Common myeloid progenitor, CD34-positive (primary cell): ENCODE measurements at places on chromosomes 3 and 15.

DNA sequence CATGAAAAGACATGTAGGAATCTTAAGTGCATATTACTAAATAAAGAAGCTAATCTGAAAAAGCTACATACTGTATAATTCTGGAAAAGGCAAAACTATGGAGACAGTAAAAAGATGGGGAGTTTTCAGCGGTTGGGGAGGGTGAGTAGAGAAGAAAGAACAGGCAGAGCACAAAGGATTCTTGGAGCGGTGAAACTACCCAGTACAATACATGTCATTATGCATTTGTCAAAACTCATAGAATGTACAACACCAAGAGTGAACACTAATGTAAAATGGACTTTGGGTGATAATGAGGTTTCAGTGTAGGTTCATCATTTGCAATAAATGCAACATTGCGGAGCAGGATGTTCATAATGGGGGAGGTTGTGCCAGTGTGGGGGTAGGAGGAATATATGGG, 45.5 kb upstream of the CMSS1 start:
- DNase-seq: no peak

- no peak for DNase-seq
Observed at GRCh38 chr3:44175070-44175469, 66.6 kb upstream of the TOPAZ1 start.

- peak; percentile 95 for DNase-seq
Observed at GRCh38 chr3:45664578-45664977, 24.6 kb upstream of the SACM1L start.

DNA sequence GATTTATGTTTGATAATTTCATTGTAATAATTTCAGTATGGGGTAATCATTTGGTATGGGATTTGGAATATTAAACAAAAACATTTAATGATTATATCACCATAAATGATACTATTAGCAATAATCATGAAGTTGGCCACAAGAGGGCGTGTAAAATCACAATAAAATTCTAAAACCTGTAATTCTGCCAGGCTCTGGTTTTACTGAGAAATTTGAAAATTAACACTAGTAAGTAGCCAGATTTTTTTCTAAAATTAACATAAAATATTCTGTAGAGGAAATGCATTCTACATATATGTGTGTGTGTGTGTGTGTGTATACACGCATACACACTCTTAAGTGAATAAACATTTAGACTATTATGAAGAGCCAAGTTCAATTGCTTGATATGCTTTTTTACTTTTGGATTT, 40.5 kb downstream of the FEZF2 start:
- DNase-seq: peak; percentile 22

- DNase-seq: peak; percentile 80
Observed at GRCh38 chr3:105722943-105723556, 145.8 kb downstream of the CBLB start.

DNA sequence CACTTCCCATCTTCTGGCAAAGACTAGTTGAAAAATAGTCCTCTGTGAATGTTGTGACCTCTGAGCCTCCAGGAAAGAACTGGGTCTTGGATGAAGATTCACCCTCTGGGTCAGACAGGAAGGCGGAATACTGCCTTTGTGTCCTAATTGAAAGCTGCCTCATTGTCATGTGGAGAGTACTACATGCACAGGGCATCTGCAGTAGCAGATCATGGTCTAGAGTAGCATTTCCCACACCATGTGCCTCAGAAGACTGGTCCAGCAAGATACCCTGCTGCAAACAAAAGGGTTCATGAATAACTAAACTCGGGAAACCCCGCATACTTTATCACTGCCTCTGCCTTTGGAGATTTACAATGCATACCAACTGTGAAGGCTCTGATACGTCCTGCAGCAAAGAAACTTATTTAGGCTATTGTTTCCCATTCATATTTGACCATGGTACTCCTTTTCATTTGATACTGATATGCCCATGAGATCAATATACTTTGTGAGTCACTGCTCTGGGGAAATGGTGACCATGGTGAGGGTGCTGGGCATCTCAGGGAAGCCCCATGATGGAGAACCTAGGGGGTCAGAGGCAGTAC, 22.7 kb downstream of the IRAK2 start:
- no peak for DNase-seq

GRCh38 chr3:55094676-55095075, 166.8 kb upstream of the LRTM1 start:
- DNase-seq: no peak

GRCh38 chr3:15094187-15094875, 4.6 kb downstream of the RBSN start:
- DNase-seq: no peak

- peak; percentile 82 for DNase-seq
Observed at GRCh38 chr15:87874896-87875711, 381.4 kb downstream of the NTRK3 start.

GRCh38 chr15:45821390-45821789, 186.6 kb downstream of the SQOR start:
- DNase-seq: no peak

- DNase-seq: no peak
Observed at GRCh38 chr15:79433276-79433990, 1.3 kb downstream of the MINAR1 start.

- no peak for DNase-seq
Observed at GRCh38 chr3:31448035-31448881, 84.5 kb upstream of the STT3B start.

DNA sequence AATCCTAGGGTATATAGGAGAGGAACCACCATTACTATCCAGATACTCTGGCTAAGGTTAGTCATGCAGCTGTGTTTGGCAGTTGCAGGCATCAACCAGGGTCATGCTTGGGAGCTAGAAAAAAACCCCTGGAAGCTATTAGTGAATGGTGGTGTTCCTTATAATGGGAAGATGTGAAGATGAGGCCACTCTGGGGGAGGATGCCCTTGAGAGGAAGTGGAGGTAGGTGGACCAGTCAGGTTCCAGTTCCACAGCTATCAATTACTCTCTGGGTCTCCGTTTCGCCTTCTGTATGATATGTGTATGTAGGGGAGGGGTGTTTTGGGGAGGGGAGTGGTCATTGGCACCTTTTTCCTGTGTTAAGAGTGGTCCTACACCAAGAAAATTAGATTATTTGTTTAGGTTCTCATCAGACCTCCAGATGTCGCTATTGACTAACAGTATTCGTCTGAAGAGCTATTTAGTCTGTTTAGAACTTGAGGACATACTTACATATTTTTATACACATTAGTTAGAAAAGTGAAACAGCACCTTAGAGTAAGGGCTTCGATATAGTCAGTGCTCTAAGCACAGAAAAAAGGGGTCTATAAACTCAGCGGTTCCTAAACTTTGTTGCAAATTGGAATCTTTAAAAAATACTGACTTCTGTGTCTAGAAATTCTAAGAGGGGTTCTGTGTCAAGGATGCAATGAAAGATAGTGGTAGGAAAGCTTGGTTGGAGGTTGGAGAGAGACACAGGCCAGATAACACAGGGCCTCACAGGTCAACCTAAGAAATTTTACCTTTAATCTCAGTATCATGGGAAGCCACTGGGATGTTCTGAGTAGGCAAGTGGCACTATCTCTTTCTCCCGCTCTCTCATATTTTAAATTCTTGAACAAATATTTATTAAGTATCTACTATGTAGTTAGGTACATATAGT, 9.1 kb upstream of the HPS3 start:
- DNase-seq: peak; percentile 76

GRCh38 chr15:81776976-81777375, 268.8 kb downstream of the MEX3B start:
- DNase-seq: no peak

GRCh38 chr15:70060214-70060992, 37.3 kb downstream of the TLE3 start:
- DNase-seq: no peak

GRCh38 chr15:57873564-57874209, 167.2 kb downstream of the POLR2M start:
- no peak for DNase-seq

DNA sequence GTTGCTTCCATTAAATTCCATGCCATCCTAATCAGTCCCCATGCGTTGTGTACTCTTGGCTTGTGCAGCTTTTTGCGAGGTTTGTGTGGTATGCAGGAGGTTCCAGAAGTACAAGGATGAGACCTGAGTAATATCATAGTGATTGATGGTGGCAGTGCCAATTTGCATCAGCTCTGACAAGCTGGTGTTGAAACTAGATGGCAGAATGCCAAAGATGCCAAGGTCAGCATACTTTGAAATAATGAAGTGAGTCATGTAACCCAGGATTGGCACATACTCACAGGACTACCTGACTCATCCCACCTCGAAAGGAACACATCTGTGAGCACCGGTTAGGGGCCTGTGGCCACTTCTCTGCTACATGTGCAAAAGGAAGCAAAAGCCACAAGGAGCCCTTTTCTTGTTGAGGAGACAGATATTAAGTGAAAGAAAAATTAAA, 14.3 kb downstream of the KAT2B start:
- peak; percentile 98 for DNase-seq

DNA sequence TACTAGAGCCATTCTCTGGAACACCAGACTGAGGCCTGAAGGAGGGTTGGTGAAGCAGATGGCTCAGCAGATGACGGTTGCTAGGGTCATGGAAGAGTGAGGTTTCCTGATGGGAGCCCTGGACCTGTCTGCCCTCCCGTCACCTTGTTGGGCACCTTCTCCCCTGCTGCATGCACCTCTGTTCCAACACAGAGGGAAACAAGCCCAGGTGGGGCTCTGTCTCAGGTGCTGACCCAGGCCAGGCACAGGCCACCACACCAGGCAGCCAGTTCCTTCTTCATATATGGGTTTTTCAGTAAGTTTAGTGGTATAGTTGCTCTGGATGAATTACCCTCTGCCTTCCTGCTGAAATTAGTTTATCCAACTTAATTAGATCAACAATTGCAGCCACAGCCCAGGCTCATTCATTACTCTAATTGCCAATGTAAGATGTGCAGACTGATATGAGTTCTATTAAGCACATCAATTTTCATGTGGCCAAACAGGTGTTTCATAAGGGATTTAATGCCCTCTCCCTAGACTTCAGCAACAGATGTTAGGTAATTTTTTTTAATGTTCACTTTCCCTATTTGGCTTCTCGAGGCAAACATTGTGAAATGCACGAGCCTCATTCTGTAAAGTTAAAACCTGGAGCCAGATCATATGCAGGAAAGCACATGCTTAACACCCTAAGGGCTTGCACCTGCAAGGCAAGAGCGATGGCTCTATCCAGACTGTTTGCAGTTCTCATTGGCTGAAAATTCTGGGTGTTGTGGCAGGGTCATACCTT, 174.8 kb downstream of the CHDH start:
- DNase-seq: no peak

- DNase-seq: no peak
Observed at GRCh38 chr15:94912760-94913159, 681.4 kb downstream of the MCTP2 start.

DNA sequence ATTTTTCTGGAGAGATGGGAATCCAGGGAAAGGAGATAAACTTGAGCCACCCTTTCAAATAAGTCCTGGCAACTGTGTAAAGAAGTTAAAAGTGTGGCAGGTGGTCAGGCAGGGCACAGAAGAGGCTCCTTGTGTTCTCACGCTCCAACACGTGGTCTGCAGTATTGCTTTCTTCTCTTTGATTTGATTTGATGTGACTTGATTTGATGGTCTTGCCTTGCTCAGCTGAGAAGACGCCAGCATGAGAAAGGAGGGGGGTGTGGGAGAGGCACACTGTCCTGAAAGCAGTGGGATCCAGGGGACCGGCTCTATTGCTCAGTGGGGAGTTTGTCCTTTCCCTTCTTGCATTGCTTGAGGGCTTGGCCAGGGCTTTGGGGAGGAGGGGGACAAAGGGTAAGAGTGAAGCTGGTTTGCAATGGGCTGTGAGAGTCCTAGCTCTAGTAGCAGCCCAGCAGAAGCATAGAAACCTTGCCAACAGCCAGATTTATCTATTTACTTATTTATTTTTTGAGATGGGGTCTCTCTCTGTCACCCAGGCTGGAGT, 25.7 kb upstream of the NEO1 start:
- no peak for DNase-seq

DNA sequence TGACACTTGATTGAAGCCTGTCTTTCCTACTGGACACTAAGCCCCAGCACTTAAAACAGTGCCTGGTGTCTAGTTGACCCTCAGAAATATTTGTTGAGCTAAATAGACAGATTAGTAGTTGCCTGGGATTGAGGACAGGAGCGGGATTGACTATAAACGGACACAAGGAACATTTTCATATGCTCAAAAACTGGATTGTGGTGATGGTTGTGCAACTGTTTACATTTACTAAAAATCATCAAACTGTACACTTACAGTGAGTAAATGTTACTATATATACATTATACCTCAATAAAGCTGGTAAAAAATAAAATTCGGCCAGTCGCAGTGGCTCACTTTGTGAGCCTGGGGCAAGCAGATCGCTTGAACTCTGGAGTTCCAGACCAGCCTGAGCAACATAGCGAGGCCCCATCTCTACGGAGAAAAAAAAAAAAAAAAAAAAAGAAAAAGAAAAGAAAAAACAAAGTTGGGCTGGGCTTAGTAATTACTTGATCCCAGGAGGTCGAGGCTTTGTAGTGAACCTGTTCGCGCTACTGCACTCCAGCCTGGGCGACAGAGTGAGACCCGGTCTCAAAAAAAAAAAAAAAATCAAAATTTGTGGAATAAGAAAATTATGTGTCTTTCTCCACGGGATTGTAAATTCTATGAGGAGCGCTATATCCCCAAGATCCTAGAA, 632 bp upstream of the IDH3A start:
- no peak for DNase-seq

DNA sequence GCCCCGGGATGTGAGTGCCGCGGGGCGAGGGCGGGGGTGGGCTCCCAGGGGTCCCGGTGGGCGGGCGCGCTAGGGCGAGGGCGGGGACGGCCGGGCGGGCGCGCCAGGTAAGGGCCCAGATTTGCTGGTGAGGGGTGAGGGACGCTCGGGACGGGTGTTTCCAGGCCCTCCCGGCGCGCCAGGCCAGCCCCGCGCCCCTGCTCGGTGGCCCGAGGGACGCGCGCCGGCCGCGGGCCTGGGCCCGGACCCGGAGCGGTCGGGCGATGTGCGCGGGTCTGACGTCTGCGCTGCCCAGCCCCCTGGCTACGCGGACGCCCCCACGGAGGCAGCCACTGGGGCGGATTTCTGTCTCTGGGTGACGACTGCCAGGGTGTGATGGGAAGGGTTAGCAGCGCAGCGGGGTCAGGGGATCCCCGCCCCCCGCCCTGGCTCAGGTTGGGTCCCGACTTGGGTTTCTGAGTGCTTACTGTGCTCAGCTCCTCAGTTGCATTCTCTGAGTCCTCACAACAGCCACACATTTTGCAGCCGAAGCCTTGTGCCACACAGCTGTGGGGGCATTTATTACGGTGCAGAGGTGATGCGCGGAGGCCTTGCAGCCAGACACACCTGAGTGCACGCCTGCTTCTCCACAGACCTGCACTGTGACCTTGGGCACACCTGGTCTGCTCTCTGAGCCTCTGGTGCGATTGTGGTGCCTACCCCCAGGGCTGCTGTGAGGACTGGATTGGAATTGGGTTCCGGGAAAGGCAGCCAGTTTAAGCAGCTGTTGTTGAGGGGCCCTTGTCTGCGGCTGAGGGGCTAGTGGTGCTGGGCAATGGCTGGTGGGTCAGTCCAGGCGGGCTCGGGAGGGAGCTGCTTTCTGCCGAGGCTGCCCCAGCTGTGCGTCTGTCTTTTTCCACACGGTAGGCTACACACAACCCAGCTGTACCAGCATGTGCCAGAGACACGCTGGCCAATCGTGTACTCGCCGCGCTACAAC, 523 bp downstream of the HDAC11 start:
- DNase-seq: no peak
